NCI-H146 (cell line): ENCODE measurements at places on chromosomes 5 and 9.
A peak's percentile ranks its signal among the peaks of the same experiment; 100 is the strongest.

GRCh38 chr5:95727764-95728191 lies 3.4 kb upstream of the RHOBTB3 start:
- DNase-seq = peak; percentile 79

GRCh38 chr5:159094745-159095144 lies 5.0 kb downstream of the EBF1 start:
- no peak for DNase-seq

DNA sequence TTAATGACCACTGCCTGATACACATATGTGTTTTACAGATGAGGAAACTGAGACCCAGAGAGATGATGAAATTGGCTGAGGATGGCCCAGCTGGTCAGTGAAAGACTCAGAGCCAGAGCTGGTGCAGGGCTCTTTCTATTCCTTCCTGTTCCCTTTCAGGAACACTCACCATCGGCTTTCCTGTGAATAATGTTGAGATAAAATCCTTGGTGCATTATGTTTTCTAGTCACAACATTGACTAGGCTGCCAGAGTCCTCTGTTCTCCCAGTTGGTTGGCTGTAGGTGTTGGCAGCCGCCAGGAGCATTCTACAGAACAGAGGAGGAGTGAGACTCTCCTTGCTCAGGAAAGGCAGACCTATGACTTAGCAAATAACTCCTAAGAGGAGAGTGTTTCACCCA lies 14.8 kb downstream of the TGFBI start:
- no peak for DNase-seq

GRCh38 chr5:84063041-84063440 lies 321.6 kb downstream of the EDIL3 start:
- no peak for DNase-seq

GRCh38 chr9:82034956-82035731 lies 46.6 kb downstream of the SPATA31D1 start:
- DNase-seq = no peak

DNA sequence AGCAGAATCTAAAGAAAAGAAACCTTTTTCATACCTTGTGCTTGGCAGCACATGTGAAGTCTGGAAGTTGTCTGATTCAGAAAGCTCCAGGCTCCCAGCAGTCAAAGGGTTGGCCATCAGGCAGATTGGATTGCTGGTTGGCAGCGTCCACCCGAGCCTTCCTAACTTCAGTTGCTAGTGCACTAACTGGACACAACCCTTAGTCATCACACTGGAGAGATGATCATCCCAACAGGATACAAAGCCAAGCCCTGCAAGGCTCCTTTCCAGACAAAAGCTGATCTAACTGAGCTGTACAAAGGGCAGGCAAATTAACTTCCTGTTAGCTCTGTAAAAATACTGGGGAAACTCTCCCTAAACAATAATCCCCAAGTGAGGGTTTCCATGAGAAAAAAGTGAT lies 185.6 kb downstream of the SNX18 start:
- peak; percentile 11 for DNase-seq

DNA sequence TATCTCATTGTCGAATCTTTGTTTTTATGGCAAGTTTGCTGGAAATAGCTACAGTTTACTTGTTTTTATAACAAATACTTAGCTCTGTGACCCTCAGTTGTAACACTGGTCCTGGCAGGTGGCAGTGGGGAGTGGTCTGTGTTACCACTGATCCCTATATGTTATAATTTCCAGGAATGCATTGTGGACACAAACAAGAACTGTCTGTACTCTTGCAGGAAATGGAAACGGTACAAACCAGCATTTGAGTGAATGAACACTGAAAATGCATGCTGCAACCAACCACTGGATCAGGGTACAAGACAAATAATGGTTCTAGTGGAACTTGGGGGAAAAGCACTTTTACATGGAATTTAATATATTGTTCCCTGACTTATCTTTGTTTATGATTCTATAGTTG lies 66.5 kb upstream of the PJA2 start:
- no peak for DNase-seq

DNA sequence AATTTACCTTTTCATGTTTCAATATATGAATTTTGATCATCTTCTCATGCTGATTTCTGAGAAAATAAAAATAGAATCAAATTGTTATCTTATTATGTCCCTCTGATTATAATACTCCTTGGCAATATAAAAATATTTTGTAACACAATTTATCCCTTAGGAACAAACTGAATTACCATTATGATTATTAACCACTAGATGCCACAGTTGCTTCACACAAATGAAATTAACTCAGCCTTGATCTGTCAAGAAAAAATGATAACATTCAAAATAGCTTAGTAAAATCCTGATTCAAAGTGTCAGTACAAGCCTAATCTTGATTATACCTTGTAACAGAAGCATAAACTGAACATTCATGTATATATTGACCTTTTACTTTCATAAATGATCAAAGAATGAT lies 4.8 kb upstream of the CHSY3 start:
- no peak for DNase-seq

DNA sequence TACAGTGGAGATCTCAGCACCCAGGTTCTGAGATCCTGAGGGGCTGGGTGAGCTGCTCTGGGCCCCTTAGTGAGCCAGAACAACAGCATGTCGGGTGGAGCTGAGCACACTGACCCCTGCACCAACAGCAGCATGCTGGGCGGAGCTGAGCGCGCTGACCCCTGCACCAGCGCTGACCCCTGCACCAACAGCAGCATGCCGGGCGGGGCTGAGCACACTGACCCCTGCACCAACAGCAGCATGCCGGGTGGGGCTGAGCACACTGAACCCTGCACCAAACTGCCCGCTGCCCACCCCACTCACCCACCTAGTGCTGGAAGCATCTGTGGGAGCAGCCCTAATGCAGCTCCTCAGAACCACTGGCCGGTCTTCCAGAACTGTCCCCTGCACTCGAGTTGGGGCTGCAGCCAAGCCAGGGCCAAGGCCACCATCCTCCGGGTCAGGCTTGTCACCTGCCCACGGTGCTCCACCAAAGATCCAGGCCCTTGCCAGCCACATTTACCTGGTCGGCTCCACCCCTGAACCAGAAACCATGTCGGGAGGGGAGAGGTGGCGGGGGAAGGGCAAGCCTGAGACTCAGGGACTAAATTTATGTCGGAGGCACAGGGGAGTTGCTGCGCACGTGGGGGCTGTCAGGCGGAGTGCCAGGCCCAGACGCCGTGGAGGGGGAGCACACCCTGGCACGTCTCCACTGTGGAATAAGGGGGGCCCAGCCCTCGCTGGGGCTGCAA lies 80.3 kb downstream of the ADAMTS2 start:
- no peak for DNase-seq

DNA sequence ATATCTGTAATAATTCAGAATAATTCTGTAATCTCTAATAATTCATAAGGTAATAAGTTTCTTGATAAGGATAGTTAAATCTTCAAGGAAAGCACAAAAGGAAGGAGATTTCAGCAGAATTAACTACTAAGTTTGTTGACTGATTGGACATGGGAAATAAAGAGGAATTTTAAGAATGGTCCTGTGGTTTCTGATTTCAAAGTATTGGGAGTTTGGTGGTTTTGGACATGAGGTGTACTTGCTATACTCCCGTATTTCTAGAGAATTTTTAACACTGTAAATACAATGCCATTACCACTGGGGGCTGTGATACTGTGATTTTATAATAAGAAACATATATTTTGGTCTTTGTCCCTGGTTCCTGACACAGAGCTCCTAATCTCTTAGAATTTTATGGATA lies 123.9 kb downstream of the UNC13B start:
- no peak for DNase-seq

DNA sequence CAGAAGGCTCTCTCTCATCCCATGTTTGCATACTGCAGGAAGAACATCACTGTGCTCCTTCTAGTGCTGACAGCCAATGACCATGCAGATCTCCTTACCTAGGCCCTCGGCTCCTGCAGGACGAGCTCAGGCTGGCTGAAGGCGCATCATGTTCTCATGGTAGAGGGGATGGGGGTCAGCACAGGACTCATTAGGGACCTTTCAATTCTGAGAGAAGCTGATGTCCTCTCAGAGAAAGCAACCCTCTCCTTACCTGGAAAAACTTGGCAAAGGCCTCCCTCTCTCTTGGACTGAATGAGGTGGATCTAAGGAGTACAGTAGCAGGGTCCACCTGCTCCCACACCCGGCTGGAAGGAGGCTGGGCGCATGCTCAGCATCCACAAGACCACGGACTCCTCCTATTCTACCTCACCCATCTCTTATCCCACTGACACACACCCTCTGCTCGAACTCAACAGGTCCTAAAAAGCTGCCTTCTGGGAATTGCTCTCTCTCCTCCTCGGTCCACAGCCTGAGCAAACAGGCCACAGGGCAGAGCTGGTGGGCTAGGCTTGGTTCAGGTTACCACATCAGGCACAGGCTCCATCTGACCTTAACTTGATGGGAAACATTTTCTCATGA lies 2.9 kb downstream of the IPPK start:
- DNase-seq = no peak

- no peak for DNase-seq
Observed at GRCh38 chr5:122517091-122517490, 205.1 kb downstream of the SNCAIP start.

DNA sequence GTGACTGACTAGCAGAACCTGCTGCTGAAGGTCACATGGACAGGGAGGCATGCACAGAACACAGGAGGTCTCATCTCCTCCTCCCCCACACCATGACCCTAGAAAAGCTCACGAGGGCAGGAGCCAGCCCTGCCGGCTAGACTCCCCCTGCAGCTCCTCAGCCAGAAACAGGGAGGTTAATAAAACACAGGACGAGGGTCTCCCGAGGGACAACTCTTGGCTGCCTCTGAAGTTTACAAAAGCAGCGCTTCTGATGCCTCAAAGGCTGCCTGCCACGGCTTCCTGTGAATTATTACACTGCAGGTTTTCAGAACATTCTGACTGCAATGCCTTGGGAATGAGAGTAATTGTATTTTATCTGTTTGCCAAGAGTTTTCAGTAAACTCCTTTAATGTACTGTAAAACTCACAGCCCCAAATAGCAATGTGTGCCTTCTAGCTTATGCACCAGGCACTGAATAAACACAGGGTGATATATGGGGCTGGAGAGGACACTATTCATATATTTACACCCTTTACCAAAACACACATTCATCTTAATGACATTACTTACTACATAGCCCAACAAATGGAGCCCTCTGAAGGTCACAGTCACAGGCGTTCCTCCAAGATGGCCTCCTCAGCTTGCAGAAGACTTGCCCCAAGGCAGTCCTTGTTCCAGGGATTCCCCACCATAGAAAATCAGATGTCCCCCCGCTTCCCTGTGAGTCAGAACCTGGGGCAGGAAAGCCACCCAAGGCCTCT lies 83.7 kb downstream of the C5orf15 start:
- no peak for DNase-seq

- DNase-seq = no peak
Observed at GRCh38 chr9:85016384-85017006, 347.0 kb downstream of the NTRK2 start.

DNA sequence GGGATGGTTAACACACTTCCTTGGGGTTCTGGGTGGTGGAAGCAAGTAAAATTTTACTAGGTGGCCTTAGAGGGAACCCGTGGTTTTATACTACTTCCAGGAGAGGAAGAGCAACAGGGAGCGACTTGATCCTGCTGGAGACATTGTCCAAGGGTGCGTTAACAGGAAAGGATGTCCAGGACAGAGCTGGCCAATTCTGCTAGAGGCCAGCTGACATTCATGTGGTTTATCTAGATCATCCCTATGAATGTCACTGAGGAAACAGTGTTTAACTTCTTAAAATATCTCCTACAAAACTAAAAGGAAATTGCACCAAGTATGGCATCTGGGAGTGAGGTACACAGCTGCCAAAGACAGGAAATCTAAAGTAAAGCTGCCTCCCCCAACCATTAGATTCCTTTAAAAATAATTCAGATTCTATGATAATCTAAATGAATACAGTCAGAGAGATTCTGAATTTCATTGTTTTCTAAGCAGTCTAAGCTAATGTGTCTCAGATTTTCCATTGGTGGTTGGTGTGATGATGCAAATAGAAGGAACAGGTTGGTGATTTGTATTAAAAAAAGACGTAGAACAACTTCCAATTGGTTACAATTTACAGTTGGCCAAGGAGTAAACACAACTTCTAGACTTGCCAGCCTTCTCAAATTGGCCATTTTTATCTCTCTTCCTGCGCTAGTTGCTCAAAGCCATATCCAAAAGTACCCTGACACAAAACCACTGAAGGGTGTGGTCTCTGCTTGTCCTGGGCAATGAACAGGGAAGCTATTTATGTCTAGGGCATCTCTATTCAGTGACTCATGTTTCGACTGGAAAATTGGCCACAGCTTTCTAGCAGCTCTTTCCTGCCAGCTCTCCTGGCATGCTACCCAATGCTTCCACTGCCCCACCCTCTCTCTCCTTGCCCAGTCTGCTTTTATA lies 574.7 kb upstream of the MEF2C start:
- DNase-seq = peak; percentile 23

DNA sequence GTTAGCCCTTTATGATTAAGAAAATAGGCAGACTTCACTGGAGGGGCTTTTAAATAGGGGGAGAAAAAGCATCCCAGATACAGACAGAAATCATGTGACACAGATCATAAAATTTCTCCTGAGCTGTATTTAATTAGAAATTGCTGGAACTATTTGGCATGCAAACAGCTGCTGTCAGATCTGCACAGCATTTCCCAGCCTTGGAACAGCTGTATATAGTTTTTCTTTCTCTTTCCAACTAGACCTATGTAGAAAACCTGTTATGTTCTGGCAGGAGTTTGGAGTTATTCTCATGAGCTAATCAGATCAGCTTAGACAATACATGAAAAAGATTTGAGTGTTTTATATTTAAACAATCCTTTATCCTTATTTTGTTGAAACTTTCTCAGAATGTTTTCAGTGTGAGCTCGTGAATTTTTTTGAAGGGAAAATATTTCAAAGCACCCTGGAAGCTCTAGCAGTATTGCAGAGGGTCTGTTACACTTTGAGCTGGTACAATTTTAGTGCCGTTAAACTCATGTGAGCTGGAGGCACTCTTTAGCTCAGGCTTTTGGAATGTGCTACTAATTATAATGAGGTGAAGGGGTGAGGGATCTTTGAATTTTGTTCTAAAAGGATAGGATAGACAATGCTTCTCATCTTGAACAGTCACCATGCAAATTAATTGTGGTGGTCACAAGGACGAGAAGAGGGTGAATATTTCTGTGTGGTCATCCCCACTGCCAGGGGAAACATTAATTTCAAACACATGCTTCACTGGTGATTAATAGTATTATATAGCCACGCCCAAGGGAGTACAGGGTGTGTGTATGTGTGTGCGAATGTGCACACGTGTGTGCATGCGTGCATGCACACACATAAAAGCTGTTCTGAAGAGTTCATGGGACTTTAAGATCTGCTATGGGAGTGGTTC lies 239.4 kb upstream of the FBXL7 start:
- DNase-seq = no peak
